Cardiac fibroblast (primary cell): ENCODE measurements at places on chromosomes 13 and 19.

DNA sequence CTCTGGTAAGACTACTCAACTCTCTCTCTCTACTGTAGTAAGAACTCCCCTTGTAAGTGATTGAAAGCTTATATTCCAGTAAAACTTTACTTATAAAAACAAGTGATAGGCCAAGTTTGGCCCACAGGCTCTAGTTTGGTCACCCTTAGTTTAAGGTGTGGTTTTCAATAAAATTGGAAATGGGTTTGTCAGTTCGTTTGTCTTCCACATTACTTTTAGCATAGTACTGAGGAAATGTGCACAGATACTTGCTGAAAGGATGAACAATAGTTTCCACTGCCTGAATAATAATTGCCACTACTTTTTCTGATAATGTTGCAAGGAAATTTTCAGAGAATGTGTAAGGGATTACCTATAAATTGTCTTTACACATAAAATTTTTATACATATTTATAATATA is 54.5 kb downstream of the LMO7 start:
- DNase-seq: no peak

DNA sequence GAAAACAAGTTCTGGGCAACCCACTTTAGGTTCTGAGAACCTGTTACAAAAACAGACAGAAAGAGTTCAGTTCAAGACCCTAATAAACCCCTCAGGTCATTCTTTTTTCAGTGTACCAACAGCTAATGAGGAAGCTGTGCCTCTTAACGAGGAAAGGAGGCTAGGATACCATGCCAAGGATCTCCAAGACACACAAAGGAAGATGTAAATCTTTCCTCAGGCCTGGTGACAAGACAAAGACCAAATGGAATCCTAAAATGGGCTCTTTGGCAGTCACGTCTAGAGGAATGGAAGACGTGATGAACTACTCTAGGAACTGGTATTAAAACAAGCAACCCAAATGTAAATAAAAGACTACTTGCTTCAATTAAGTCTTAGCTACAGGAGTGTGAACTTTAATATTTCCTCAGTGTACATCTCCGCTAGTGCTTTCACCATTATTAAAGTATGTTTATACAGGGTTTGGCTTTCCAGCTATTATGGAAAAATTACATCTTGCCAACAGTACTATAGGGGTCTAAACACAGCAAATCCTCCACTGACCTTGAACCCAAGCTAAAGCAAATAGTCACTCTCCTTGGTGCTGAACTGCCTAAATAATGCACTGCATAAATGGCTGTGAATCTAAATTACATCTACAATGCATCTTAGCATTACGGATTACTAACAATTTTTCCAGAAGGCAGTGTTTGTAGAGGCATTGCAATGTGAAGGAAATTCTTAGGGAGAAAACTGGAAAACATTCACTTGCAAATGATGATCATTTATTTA is 42.3 kb downstream of the ENOX1 start:
- peak; percentile 10 for DNase-seq

- DNase-seq: peak; percentile 26
Observed at GRCh38 chr13:94711561-94712286, 621 bp downstream of the SOX21 start.

- DNase-seq: peak; percentile 89
Observed at GRCh38 chr19:5880604-5881078, 10.3 kb upstream of the FUT5 start.

DNA sequence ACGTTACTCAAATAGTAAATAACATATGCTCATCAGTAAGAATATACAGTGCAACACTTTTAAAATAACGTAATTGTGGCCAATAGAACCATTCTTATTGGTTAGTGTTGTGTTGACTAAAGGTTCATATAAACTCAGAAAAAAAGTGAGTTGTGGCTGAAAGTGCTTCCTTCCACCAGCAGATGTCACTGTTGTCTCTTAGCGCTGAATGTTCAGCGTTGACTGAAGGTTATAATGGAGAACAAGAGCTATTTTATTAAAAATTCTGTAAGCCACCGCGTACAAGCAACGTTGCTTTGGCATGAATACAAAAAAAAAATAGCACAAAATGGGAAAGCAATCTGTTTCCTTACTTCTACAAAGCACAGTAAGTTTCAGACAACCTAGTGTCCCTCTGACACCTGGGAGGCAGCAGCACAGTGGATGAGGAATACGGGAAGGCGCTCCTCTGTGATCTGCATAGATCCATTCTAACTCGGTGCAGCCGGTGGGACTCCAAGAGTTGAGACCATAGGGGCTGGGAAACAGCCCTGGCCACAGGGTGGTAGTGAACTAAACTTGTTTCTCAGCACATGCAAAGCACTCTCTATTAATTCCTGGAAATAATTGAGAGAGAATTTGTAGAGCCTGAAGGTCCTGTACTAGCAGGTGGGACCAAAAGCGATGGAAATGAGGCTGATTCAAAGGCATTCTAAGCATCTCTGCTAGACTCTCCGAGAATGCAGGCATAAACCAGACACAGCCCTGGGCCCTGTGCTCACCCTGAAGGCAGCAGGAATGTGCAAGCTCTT is 23.9 kb upstream of the OXGR1 start:
- peak; percentile 73 for DNase-seq
